Kasumi-1 (cell line): ENCODE measurements at places on chromosomes 2 and 18.

DNA sequence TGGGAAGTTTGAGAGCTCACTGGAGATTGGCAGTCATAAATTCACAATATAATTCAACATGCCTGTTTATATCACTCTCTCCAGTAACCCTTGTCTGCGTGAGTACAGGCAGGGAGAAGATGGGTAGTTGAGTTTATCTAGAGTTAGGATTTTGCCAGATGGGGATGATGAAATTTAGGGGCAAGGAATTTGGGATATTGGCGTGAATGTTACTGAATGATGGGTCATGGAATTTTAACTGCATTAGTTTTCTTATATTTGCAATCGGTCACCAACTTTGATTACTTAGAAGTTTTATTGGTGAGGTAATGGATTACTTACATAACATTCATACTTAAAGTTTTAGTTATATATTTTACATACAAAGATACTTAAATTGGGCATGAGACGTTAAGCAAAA, 35.1 kb downstream of the SANBR start:
- DNase-seq: no peak

- DNase-seq: no peak
Measured at GRCh38 chr18:63775166-63775730, at the start of gene SERPINB7. Gene SERPINB7, plus strand, starts transcription at chr18:63775418. Its CDS starts 6,955 bp downstream, at chr18:63782373.

GRCh38 chr2:239818086-239818485, 207.1 kb downstream of the NDUFA10 start:
- no peak for DNase-seq

DNA sequence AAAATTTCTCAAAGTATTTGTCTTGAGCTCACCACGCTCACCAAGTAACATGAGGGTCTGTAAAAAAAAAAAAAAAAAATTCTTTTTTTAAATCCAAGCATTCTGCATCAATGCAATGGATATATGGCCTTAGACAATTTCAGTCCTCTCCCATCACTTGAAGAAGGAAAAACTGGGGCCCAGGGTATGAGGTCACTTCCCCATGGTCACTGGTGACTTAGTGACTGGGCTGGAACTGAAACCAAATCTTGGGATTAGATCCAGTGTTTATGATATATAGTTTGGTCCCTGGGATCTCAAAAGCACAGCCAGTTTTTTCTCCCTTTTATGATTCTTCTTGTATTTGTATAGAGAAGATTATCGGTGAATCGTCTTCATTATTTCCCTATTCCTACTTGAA, 477.9 kb upstream of the TNP1 start:
- no peak for DNase-seq

- DNase-seq: no peak
Measured at GRCh38 chr2:228417956-228418355, 236.5 kb upstream of the SPHKAP start.

GRCh38 chr2:112084689-112085374, 29.8 kb downstream of the TMEM87B start:
- no peak for DNase-seq

DNA sequence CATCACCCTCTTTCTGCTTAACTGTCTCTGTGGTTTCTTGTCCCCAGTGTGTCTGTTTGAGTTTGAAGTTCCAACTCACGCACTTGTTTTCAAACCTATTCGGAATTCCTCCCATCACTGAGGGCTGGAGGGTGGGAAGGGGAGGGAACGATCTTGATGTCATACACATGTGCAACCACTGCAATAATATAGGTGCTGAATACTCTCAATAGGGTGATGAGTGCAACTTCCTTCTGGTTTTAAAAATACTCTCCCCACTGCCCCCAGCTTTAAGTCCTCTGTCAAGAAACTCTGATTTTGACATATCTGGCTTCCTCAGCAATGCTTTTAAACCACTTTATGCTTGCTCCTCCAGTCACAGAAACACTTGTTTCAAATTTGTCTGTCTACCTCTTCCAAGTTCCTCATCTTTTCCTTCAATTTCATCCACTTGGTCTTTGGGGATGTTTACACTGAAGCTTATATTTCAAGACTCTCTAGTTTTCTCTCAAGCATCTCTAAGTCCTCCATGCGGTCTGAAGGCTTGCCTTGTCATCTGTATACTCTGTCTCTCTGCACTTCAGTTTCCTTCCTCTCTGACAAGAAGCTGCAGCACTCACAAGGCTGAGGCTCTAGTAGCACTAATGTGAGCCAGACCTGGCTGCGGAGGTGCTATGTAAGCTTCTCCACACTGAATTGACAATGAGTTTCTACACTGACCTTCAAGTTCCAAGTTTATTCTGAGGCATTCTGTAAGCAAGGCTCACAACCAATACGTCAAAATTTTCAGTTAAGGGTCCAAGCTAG, 422.3 kb downstream of the ZEB2 start:
- DNase-seq: peak; percentile 87

- DNase-seq: no peak
Measured at GRCh38 chr2:177547122-177547521, 154.5 kb downstream of the AGPS start.

DNA sequence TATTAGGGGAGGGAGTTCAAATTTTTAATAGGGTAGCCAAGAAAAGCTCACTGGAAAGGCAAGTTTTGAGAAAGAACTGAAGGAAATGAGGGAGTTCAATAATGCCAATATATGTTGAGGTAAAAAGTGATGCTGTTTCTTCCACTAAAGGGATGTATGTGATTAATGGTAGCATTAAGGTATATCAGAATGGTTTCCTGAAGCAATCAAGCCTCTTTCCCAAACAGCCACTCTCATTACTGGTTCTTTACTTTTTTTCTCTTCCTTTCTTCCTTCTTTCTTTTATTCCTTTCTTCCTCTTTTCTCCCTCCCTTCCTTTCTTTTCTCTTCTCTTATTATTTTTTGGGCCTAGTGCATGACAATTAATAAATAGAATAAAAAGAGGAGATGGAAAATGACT, 433.5 kb downstream of the SATB2 start:
- no peak for DNase-seq

DNA sequence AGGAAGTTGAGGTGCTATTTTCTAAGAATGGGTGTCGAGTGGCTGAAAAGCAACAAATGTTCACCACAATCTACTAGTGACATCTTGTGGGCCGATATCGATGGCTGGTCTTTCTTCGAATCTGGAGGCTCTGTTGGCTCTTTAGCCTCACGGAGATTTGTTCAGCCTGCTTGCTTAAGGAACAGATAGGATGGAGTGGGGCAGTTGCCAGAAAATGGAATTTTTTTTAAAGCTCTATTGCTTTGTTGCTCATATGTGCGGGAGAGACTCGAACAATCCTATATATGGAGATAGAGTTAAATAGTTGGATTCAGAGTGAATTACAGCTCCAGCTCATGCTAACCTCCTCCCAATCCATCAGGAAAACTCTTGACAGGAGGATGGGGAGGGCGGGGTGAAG, 70.9 kb upstream of the LYPD6B start:
- DNase-seq: no peak

GRCh38 chr18:22643731-22644130, 226.0 kb upstream of the CTAGE1 start:
- DNase-seq: no peak

GRCh38 chr2:172878260-172878659, 142.6 kb downstream of the RAPGEF4 start:
- no peak for DNase-seq

DNA sequence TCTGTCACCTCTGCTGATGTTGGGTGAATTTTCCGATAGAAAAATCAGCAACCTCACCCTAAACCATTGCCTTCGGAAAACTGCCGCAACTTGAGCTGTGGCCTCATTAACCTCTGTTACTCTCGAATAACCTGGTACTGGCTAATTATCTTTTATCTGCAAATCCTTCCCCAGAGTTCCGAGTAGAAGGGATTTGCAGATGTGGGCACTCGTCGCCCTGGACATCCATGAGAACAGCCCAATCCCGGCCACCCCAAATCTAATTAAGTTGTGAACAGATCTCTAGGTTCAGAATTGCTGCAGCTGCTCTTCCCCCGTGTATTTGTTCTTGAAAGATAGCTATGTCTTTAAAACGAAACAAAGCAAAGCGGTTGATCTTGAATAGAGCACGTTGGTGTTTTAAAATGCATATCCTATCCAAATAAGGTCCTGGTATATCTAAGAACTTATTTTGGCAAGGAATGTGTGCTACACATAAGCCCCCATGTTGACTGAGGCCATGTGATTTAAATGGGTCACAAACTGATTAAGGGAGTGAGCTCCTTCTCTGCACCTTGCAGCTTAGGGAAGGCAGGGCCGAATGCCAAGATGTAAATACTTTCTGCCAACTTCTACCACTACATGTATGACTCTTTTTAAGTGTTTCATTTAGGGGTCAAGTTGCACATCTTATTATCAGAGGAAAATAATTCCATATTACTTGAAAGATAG, 88.2 kb downstream of the MTCL1 start:
- DNase-seq: no peak

DNA sequence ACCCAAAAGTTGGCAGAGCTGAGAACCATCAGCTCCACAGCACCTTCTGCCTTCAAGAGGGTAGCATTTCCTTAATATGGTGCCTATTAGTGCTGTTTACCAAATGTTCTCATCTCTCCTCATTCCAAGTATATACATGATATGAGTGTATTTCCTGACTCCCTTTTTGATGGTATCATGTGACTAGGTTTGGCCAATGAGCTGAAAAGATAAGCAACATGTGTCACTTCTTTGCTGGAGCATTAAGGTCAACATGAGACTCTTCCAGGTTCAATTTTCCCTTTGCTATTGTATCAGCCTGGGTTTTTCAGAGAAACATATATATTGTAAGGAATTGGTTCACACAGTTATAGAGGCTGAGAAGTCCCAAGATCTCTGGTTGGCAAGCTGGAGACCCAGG, 310.9 kb downstream of the HRH4 start:
- DNase-seq: no peak

GRCh38 chr2:10792660-10793400, 19.8 kb downstream of the PDIA6 start:
- no peak for DNase-seq

DNA sequence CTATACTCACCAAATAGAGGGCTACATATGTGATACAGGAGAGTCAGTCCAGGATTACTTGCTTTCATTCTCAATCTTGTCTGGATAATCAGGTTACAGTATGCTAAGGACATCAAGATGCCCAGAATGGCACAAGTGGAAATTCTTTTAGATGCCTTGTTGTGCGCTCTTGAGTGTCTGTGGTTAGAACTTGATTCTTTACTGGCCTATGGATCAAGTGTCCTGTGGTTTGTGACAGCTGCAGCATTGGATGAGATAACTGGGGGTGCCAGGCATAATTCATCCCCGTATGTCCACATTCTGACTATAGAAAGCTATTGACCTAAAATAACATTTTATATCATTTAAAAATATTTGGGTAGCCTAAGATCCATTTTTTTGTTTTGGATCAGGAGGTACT, 40.1 kb downstream of the CDC42EP3 start:
- no peak for DNase-seq

- no peak for DNase-seq
Measured at GRCh38 chr2:42010743-42011298, 37.0 kb upstream of the PKDCC start.

DNA sequence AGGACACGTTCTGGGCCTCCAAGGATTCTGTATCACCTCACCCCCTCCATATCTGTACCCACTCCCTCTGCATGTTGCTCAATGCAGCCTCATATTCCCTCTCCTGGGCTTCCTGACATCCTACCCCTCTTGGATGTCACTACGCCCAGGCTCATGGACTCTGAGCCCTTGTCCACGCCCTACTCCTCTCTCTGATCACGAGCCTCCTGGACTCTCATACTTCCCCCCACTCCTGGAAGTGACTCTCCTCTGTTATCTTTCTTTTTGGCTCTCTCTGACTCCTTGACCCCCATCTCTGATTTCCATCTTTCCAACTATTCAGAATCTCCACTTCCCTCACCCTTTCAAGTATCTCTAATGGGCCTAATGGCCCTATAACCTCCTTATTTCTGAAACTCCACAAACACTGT, 2.1 kb downstream of the TMEM198 start:
- DNase-seq: no peak

GRCh38 chr2:138237667-138238384, 263.7 kb upstream of the SPOPL start:
- peak; percentile 43 for DNase-seq

DNA sequence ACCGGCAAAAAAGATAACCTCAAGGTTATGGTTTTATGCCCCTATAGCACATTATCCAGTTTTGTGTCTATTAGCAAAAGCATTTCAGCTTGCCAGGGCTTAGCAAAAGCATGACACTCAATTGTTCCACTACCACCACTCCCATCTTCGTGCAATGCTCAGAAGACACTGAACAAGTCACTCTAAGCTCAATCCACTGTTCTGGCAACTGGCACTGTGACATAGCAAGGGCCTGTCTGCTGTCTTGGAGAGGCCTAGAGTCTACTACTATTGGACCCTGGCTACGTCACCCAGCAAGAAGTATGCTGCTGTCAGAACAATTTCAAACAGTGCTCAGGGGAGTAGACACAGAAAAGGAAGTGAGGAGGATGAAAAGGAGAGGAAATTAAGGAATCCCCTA, 103.5 kb upstream of the PPP1CB start:
- no peak for DNase-seq

- no peak for DNase-seq
Measured at GRCh38 chr18:69890558-69890957, 57.1 kb downstream of the CD226 start.

- no peak for DNase-seq
Measured at GRCh38 chr18:44742718-44743311, 62.1 kb downstream of the SETBP1 start.

DNA sequence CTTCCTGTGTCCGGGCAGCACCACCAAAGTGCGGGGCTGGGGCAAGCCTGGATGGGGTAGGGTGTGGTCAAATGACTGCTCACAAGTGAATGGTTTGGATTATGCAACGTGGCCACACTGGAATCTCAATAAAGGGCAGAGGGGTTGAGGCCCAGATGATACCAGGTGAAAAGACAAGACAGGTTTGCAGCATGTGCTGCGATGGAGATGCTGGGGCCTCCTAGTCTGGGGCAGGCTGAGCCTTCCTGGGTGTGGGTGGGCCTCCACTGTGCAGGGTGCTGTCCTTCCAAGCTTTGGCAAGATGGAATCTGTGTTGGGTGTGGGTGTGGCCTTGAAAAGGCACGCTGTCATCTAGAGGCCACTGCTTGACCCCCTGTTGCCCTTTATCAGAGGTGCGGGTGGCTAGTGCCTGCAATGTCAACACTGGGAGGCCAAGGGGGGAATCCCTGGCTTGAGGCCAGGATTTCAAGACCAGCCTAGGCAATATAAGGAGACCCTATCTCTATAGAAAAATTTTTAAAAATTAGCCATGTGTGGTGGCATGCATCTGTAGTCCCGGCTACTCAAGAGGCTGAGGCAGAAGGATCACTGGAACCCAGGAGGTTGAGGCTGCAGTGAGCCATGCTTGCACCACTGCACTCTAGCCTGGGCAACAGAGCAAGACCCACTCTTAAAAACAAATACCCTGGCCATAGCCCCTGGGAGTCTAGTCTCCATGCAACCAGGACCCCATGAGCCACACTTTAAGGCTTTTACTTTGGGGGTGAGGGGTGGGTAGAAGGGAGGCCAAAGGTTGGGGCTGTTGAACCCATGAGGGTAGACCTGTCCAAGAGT, 13.8 kb downstream of the RRM2 start:
- DNase-seq: no peak

DNA sequence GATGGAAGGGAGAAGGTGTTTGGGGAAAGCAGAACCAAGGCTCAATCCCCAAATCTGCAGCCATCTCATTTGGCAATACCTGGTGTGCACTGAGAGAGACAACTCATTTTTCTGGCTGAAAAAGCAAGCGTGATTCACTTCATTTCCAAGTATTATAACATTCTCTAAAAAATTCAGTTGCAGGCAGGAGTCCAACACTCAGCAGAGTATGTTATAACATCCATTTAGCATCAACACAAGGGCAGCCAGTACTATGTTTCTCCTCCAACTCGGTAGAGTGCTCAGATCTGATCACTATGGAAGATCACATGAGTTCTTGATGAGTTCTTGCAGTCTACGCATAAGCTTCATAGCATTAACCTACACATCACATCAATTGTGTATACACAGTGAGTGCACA, 99.4 kb upstream of the PID1 start:
- no peak for DNase-seq

- no peak for DNase-seq
Measured at GRCh38 chr2:88099798-88100488, 27.9 kb downstream of the FABP1 start.
